Neural crest cell (in vitro differentiated cells): ENCODE measurements at places on chromosomes 4 and X.

DNA sequence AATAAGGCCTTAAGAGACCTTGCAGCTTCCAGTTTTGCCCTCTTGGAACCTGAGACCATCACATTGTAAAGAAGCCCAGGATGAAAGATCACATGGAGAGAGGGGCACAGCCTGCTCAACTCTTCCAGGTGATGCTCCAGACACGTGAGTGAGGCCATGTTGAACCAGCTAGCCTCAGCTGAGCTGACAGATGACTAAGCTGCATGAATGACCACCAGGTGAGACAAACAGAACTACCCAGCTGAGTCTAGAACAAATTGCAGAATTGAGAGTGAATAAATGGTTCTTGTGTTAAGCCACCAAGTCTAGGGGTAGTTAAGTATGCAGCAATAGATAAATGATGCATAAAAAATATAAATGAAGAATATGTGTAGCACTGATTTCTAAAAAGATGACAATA is 16.8 kb upstream of the GPR82 start:
- no peak for DNase-seq

DNA sequence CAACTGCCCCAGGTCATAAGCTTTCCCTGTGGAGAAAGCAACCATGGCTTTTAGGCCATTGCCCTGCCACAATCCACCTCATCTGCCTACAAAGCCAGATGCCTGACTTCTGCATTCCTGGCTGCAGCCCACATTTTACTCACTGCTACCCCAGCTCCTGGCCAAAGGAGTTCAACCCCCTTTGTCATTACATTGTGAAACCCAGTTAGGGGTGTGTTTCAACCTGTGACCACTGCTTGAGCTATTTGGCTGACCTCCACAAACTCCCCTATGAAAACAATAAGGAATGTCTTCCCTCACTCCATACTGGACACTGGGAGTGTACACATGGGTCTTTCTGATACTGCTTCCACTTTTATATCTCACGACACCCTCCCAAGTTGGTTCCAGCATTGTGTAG is 589.2 kb downstream of the SH3BGRL start:
- DNase-seq: no peak

DNA sequence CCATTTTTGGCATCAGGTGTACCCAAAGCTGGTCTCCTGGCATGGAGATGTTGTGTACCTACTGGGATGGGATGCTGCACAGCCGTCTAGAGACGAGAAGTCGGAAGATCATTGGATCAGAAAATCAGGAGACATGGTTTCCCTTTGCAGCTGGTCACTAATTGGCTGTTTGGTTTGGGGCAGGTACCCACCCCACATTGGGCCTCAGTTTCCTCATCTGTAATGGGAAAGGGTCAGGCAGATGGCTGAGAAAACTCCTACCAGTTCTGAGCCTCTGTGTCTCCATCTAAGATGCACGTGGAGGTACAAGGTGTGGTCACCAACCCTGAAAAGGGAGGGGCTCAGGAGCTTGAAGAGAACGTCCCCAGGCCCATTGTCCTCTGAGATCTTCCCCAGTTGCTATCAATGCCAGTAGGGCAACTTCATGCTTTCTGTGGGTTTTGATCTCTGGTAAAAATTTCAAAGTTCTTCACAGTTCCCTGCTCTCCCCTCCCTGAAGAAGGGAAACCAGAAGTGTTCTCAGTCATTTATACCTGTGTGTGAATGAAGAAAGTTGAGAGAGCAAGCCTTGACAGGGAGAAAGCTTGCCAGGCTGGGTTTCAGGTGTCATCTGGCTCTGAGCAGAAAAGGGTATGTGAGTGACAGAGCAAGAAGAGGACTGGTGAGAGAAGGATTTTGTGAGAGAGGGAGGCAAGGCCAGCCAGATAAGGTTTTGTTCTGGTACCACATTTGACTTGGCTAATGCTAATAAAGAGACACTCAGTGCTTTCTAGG is 15.1 kb downstream of the TSC22D3 start:
- DNase-seq: no peak

DNA sequence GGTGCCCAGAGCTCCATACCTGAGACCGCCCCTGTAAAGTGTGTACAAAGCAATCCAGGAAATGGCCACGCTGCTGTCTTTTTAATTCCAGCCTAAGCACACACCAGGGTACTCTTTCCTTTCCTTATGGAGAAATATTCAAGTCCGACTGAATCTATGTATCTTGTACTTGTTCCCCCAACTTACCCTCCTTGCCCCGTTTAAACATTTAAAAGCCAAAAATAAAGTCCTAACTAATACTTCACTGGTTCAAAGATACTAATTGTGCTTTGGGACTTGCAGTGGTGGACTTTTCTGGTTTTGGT is 731 bp upstream of the AMMECR1 start:
- no peak for DNase-seq

DNA sequence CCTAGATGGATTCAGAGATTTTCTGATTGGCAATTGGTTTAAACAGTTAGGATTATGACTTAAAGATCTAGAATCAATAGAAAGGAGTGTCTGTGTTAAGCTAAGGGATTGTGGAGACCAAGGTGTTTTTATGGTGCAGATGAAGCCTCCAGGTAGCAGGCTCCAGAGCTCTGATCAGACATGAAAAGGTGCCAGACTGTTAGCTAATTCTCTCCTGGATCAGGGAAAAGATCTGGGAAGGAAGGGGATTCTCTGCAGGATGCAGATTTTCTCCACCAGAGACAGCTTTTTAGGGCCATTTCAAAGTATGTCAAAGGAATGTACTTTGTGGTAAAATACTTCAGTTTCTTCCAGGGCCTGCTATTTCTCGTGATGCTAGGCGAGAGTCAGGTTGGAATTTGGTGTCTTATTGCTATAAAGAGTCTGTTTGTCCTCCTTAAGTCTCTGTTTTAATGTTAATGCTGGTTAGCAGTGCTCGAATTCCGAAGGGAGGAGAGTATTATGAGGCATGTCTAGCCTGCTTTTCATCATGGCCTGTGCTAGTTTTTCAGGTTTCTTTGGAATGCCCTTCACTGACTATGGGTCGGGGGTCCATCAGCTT is 12.0 kb upstream of the GPR78 start:
- DNase-seq: no peak

DNA sequence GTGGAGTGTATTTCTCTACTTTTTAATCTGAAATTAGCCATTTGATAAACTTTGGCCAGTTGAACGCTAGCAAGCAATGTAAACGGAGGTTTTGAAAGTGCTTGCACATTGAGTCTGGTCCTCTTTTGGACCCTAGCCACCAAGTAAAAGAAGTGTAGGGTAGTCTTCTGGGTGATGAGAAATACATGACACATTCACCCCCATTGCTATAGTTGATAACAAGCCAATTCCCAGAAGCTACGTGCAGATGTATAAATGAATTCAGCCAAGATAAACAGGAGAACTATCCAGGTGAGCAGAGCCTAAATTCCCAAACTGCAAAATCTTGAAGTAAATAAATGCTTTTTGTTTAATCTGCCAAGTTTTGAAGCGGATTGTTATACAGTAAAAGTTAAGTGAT is 965.4 kb upstream of the GRIA3 start:
- no peak for DNase-seq

GRCh38 chr4:7808181-7808580 is 131.5 kb downstream of the AFAP1 start:
- DNase-seq: no peak

- no peak for DNase-seq
Observed at GRCh38 chrX:86137071-86137470, 11.2 kb upstream of the DACH2 start.
